ENCODE measurements at places on chromosomes 11 and 22. TPM values are rescaled to one million over a fixed set of nuclear protein-coding genes. Genes with fewer than 3 reads are reported as not detected.

GRCh38 chr11:74685905-74686304 is 45.3 kb downstream of the CHRDL2 start:
- DNase-seq: no peak

DNA sequence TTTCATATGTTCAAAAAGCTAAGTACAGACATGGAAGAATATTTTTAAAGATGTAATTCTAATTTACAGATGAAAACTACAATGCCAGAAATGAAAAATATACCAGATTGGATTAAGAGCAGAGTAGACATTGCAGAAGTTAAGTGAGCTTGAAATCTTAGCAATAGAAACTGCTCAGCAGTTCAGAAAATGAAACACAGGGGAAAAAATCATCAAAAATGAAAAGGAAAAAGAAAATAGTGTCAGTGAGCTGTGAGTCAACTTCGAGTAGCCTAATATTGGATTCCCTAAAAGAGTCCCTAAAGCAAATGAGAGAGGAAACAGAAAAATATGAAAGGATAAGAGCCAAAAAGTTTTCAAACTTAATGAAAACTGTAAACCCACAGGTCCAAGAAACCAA is 25.8 kb upstream of the IL10RA start:
- no peak for DNase-seq

Gene OR5A1
- total RNA-seq: not detected

- peak; percentile 81 for DNase-seq
Observed at GRCh38 chr11:65357856-65358356, 3.4 kb downstream of the TIGD3 start.

DNA sequence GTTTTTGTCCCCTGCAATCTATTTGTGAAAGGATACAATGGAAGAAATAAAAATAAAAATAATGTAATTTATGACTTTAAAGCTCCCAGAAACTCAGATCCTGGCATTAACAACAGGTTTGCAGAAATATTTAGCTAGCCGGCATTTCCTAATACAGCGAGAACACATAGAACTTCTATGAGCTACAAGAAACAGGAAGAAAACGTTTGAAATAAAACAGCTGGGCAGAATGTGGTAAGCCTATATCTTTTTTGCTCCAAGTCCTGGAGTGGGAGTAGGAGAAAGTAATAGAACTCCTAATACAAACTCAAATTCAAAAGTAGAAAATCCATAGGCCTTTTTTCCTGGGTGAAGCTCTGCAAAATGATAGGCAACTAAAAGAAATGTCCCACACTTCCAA is 29.6 kb upstream of the FIBIN start:
- no peak for DNase-seq

DNA sequence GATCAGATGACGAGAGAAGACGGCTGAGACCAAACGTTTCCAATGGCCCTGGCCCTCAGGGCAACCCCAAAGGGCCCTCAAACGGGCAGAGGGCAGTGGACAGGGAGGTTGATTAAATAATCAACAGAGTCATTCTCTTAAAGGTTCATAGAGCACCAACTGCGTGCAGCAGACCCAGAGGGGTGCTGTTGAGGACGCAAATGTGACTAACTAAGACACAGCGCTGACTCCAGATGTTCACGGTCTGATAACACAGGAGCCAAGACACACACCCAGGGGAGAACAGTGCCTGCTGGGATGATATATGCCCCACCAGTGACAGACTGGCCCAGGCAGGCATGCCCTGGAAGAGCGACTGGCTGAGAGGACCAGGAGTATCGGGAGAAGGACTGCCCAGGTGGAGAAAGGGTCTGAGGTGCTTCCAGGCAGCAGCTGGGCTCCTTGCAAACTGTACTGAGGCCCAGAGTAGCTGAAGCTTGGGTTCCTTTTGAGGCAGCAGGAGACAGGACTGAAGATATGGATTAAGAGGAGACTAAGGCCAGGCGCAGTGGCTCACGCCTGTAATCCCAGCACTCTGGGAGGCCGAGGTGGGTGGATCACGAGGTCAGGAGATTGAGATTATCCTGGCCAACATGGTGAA is 7.7 kb downstream of the VWCE start:
- DNase-seq: no peak

DNA sequence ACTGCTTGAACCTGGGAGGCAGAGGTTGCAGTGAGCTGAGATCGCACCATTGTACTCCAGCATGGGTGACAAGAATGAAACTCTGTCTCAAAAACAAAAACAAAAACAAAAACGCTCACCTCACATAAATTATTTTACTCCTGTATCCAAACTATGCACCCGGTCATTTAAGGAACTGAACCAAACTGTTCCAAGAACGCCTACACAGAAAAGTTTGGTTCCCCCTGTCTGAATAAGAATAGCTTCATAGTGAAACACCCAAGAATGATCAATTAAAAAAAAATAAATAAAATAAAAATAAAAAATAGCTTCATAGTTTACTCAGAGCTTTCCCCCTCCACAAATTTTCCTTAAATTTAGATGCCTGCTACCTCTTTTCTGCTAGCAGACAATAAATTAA is 13.7 kb downstream of the NUP98 start:
- DNase-seq: no peak

Gene PPP6R2
- 50.6 TPM for total RNA-seq

DNA sequence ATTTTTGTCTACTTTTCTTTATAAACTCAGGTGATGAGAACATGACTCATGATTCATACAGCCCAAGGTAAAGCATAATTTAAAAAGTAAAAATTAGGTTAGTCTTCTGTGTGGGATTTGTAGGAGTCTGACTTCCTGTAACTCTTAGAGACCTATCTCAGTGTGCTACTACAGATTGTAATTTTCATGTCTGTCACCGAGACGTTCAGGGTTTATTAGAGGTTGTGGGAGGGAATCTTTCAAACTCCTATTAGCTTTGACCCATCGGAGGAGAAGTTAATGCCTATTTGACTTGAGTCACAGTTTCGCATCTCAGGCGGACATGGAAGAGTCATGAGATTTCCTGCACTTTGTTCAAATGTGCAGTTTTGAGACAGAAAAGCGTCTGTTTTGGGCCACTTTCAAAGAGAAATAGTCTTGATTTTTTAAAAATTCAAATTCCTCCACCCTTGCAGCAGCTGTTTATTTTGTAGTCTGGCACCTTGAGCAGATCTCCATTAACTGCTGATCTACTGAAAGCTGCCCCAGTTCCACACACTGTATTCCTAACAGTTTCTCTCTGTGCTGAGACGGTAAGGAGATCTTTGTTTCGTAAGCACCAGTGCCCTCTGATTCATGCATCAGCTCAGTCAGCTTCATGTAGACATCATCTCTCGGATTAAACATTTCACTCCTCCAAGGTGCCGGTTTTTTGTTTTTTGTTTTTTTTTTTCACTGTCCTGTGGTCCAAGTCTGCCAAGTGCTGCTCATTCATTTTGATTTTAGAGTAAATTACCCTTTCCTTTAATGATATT is 24.3 kb downstream of the ALKBH3 start:
- no peak for DNase-seq

Gene TSPAN32
- total RNA-seq: 0.24 TPM

GRCh38 chr11:66131937-66132632 is 62.0 kb downstream of the PACS1 start:
- DNase-seq: no peak

- no peak for DNase-seq
Observed at GRCh38 chr11:74403607-74404321, 5.5 kb upstream of the PGM2L1 start.

DNA sequence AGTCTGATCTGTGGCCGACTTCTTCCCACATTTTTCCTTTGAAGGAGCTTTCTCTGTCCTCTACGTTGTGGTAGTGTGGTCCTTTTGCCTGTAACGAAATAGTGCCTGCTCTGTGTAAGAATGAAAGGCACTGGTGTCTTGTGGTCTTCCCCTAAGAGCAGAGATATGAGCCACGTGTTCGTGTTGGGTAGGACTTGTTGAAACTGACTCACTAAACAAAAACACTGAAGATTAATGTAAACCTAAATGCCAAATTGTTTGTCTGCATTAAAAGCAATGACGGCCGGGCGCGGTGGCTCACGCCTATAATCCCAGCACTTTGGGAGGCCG is 10.1 kb upstream of the RPS3 start:
- no peak for DNase-seq

DNA sequence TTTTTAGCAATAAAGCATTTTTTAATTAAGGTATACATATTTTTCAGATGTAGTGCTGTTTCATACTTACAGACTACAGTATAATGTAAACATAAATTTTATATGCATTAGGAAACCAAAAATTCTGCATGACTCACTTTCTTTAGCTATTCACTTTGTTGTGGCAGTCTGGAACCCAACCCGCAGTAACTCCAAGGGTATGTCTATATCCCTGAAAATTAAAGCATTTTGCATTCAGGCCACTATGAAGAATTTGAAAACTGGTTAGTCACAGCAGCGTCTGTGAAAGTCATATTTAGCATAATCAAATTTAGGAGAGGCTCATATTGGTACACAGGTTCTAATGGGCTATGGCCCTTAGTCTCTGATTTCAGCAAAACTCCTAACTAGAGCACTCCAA is 46.8 kb downstream of the BBOX1 start:
- DNase-seq: no peak

DNA sequence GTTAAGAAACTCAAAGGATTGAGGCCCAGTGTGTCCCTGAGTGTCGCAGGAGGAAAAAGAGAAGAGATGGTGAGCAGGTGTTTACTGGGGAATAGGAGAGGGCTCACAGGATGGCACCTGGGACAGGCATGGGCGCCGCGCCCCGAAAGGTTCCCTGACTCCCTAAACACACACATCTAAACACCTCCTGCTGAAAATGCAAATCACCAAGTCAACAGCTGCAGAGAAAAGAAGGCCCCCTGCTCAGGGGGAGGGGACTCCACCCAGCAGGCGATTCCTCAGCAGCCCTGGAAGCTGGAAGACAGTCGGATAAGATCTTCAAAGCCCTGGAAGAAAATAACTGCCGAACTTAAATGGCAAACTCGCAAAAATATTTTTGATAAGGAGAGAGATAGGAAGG is 377.2 kb downstream of the BRD1 start:
- no peak for DNase-seq

- no peak for DNase-seq
Observed at GRCh38 chr11:108838102-108838791, 173.4 kb downstream of the DDX10 start.

DNA sequence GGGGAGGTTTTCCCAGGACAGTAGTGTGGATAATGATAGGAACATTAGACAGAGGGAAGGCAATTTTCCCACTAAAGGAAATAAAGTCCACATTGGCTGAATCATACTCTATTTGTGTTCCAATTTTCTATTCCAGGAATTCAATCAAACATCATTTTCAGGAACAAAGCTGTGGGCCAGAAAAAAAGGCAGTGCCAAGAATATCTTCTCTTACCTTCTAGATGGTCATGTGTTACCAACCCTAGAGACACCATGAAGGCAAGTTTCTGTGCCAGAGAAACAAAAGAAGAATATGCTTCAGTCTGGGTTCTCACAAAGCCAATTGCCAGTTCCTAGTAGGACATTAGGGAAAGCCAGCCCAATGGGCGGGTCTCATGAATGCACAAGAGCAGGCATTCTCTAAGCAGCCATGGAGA is 27.5 kb downstream of the LARGE2 start:
- DNase-seq: no peak

DNA sequence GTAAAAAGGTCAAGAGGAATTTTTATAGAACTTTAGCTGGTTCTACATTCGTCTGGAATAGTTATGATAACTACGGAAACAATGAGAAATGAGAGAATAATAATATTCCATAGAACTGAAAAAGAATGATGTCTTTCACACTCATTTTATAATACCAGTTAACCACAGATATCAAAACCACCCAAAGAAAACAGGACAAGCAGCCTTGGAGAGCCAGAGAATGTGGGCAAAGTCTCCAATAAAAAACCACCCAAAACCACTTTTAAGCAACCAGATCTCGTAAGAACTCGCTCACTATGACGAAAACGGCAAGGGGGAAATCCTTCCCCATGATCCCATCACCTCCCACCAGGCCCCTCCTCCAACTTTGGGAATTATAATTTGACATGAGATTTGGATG is 60.8 kb downstream of the ARHGAP32 start:
- DNase-seq: no peak

Gene LMNTD2
- 6.0 TPM for total RNA-seq

Gene DUSP8
- 0.22 TPM for total RNA-seq

DNA sequence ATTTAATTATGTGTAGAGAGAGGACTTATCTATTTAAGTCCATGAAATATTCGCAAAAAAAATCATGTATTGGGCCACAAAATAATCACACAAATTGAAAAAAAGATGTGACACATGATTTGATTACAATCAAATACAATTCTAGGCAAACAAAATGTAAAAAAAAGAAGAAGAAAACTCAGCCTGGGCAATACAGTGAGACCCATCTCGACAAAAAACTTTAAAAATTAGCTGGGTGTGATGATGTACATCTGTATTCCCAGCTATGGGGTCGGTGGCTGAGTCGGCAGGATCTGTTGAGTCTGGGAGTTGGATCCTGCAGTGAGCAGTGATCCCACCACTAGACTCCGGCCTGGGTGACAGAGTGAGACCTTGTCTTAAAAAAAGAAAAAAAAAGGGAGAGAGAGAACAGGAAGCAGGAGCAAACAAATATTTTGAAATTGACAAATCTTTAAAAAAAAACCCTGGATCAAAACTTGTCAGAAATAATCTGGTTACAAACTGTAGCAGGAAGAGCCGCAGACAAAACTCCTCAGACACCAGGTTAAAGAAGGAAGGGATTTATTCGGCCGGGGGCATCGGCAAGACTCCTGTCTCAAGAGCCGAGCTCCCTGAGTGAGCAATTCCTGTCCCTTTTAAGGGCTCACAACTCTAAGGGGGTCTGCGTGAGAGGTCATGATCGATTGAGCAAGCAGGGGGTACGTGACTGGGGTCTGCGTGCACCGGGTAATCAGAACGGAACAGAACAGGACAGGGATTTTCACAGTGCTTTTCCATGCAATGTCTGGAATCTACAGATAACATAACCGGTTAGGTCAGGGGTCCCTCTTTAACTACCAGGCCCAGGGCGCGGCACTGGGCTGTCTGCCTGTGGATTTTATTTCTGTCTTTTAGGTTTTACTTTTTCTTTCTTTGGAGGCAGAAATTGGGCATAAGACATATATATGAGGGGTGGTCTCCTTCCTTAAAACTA is 3.3 kb upstream of the TYMP start:
- peak; percentile 26 for DNase-seq

DNA sequence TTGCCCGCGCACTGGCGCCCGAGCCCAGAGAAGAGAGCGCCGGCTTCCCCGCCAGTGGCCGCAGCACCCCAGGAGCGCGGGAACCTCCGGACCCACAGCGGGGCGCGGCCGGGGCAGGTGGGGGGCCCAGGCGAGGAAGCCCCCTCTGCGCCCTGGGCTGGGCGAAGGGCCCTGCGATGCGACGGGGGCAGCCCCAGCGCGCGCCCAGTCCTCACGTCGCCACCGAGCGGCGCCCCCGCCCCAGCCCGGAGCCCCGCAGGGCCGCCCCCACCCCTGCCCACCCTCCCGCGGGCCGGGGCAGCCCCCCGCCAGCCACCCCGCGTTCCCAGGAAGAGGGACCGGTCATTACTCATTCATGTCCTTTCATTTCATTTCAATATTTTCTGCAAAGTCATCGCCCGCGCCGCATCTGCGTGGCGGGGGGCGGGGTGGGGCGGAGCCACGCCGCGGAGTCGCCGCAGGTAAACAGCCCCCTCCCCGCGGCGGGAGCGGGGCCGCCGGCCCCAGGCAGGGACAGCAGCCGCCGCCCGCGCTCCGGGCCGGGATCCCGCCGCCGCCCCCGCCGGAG is 673 bp upstream of the PANX2 start:
- peak; percentile 67 for DNase-seq

- peak; percentile 54 for DNase-seq
Observed at GRCh38 chr11:110362971-110363509, 66.6 kb upstream of the RDX start.

All from right lobe of liver (tissue), 6 donors.